ENCODE measurements at places on chromosomes 2 and 18. TPM values are rescaled to one million over a fixed set of nuclear protein-coding genes. Genes with fewer than 3 reads are reported as not detected.
A peak's percentile ranks its signal among the peaks of the same experiment; 100 is the strongest.

GRCh38 chr2:99818842-99819241 lies 323.5 kb downstream of the AFF3 start:
- DNase-seq, result no peak

- DNase-seq, result no peak
Observed at GRCh38 chr2:219844401-219845091, 217.1 kb downstream of the SLC4A3 start.

DNA sequence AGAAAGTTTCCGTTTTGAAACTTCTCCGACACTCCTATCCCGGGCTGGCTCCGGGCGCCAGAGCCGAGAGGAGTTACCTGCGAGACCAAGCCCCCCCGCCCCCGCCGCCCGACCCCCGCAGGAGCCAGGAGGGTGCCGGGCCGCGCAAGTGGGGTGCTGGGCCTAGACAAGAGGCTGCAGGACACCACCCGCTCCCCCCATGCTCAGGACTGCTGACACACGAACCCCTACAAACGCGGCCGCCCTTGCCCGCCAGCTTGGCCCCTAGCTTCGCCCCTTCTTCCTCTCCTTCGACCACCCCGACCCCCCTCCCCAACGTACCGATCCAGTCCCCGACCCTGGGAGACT lies 497 bp downstream of the PLA2R1 start:
- DNase-seq, result no peak

DNA sequence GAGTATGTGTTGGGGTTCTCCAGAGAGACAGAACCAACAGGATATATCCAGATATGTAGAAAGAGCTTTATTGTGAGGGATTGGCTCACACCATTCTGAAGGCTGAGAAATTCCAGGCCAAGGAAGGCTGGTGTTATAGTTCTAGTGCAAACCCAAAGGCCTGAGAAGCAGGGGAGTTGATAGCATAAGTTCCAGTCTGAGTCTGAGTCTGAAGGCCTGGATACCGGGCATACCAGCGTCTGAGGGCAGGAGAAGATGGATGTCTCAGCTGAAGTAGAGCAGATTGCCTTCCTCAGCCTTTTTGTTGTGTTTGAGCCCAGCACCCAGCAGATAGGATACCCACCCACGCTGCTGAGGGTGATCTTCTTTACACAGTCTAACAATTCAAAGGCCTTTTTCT lies 211.7 kb upstream of the RASGRP3 start:
- DNase-seq, result no peak

DNA sequence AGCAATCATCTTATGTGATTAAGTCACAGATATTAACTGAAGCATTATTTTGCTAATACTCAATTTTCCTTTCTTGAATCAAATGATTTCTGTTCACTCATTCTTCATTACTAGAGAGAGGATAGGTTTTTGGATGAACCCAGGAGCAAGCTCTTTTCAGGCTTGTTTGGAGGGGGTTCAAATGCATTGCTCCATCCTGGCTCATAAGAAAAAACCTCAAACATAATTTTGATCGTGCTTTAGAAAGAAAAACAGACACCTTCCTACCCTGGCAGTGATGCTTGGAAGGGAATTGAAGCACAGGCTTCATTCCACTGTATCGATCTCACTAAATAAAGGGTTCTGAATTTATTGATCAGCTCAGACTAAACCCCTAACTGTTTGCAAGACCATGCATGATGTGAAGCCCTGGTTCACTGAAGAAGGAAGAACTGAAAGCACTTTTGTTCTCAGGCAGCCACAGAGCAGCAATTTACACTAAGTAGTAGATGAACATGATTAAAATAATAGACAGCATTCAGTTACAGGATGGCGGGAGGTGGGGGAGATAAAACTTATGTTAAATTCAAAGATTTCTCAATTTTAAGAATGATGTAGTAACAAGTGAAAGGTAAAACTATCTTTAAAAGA lies 53.4 kb downstream of the CDH2 start:
- DNase-seq, result no peak

DNA sequence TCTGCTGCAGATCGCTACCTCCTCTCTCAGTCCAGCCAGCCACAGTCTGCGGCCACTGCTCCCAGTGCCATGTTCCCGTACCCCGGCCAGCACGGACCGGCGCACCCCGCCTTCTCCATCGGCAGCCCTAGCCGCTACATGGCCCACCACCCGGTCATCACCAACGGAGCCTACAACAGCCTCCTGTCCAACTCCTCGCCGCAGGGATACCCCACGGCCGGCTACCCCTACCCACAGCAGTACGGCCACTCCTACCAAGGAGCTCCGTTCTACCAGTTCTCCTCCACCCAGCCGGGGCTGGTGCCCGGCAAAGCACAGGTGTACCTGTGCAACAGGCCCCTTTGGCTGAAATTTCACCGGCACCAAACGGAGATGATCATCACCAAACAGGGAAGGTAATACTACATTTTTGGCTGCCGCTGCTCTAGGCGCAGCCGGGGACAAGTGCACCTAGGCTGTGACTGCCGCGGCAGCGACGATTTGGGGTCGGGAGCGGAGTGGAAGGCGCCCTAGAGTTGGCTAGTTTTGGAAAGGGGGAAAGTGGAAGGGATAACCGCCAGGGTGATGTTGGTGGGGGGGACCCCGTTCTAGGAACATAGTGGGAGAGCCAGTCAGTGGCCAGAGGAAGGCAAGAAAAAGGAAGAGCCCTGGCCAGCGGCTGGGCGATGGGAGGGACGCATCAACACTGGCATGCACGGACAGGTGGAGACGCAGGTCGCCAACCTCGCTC lies 776 bp downstream of the TBR1 start:
- DNase-seq, result no peak

- DNase-seq, result no peak
Observed at GRCh38 chr2:72864500-72864899, 22.7 kb upstream of the SPR start.

DNA sequence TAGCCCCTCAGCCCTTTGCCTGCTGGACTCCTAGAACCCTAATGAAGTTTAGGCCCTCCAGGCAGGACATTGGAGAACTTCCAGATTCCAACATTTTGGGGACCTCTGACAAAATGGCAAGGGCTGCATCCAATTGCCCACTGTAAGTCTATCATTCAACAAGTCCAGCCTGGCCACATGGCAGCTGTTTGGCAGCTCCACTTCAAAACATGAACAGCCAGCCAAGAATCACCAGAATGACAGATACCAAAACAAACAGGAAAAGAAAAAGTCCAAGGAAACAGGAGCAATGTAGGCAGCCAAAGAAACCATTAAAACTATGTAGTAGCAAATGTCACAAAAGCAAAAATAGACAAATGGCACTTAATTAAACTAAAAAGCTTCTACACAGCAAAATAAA lies 25.5 kb downstream of the SLC4A5 start:
- no peak for DNase-seq

- DNase-seq, result no peak
Observed at GRCh38 chr2:230267556-230267955, 42.0 kb downstream of the SP140 start.

DNA sequence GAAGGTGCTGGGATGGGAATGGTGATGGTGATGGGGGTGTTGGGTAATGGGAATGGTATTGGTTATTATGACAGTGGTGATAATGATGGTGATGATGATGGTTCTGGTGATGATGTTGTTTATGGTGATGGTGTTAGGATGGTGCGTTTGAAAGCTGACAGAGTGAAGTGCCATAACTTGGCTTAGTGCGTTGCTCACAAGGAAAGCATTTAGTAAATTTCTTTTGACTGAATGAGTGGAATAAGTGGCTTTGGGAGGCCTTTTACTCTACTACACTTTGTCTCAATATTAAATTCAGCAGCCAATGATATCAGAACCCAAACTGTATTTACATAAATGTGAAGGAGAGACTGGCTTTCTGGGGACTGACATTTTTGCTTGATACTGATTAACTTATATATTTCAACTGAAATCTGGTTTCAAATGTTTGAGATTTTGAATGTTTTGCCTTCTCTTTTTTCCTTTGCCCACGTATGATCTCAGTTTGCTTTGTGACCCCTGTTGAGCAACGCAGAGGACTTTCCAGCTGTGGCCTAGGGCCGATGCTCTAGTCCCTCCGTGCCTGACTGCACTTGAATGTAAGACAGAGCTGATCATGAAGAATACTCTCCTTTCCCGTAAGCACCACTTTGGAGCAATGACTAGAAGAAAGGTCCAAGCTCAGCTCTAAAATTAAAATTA lies 128.5 kb upstream of the SH3BP4 start:
- peak; percentile 34 for DNase-seq

GRCh38 chr2:74507926-74508520 lies 528 bp upstream of the PCGF1 start:
- DNase-seq, result no peak

DNA sequence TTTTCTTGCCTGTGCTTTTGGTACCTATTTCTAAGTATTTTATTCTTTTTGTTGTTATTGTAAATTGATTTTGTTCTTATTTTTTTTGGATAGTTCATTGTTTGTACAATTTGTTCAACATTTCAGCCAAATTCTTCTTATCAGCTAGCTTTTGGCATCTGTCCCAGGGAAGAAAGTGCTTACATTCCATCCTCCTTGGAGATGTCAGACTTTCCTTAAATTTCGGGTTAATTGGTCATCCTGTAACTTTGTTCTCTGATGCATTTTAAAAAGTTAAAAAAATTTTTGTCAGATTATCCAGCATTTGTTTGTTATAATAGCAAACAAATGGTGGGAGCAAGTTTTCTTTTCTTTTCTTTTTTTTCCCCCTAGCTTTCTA lies 60.3 kb downstream of the PTH2R start:
- DNase-seq, result no peak

GRCh38 chr2:233801357-233802131 lies 23.4 kb downstream of the MROH2A start:
- DNase-seq, result no peak

DNA sequence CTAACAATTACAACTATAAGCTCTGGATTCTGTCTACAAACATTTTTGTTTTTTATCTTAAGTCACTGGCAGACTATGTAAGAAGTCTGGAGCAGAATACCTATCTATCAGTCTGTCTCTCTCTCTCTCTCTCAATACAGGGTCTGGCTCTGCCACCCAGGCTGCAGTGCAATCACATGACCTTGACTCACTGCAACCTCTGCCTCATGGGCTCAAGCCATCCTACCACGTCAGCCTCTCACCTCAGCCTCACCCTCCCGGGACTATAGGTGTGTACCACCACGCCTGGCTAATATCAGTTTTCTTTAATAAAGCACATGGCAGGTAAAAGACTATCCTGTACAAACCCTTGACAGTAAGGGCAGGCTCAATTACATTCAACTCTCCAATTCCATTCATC lies 96.9 kb downstream of the OSBPL1A start:
- DNase-seq, result no peak

DNA sequence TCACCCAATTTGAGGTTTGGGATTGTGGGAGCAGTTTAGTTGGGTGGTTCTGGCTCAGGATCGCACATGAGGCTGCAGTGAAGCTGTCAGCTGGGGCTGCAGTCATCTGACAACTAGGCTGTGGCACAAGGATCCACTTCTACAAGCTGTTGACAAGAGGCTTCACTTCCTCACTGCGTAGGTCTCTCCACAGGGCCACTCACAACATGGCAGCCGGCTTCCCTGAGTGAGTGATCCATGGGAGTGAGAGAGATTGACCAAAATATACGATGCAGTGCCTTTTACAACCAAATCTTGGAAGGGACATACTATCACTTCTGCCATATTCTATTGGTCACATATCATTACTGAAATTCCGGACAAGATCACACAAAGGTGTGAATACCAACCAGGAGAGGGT lies 187.5 kb downstream of the DLGAP1 start:
- no peak for DNase-seq

DNA sequence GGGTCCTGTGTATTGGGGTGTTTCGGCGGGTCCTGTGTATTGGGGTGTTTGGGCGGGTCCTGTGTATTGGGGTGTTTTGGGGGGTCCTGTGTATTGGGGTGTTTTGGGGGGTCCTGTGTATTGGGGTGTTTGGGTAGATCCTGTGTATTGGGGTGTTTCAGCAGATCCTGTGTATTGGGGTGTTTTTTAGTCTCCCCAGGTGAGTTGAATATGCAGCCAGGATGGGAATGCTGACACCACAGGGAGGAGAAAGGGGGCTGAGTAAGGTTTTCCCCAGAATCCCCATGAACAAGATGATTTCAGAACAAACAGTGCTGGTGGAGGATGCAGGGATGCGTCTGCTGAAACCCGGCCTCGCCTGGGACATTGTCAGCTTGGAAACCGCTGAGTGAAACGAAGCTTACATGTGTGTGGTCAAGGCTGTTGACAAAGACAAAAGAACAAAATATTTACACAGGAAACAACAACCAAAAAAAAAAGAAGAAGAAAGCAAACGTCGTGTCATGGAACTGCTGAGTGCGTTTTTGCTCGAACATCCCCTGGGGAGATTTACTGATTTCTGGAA lies 88.5 kb upstream of the ODC1 start:
- DNase-seq, result no peak

DNA sequence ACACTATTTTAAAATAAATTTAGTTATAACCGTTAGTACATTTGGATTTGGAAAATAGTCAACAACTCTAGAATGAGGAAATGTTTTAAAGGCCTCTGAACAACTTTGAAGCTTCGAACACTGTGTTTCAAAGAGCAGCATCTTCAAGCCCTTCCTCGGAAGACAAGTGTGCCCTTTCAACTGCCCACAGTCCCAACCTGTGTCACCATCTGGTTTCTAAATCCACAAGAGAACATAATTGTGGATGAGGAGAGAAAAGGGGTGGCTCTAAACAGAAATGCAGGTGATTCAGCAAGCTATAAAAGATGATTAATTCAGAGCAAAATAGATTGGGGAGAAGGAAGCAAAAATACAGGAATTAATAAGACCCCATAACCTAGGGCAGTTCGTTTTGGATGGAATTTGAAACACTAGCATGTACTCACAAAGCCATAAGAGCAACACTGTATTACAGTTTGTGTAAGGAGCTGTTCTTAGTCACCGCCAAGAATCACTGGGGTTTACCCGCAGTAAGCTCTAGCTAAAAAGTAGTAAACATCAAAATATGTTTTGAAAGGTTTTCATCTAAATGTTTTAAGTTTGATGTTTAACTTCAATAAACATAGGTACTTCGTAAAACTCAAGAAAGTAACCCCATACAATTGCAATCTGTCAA lies 160.7 kb downstream of the EIPR1 start:
- DNase-seq, result no peak

GRCh38 chr2:227395556-227395955 lies 7.8 kb upstream of the SCYGR1 start:
- DNase-seq, result no peak

- no peak for DNase-seq
Observed at GRCh38 chr2:205073433-205074020, 528.3 kb downstream of the PARD3B start.

The NCKAP1 gene
- polyA plus RNA-seq, result 109 TPM

The FBXO41 gene
- 3.2 TPM for polyA plus RNA-seq

The GREB1L gene
- 2.9 TPM for polyA plus RNA-seq

The BZW1 gene
- 283 TPM for polyA plus RNA-seq

The ACTG2 gene
- polyA plus RNA-seq, result 0.97 TPM

The ACKR3 gene
- 58.9 TPM for polyA plus RNA-seq

The THSD7B gene
- polyA plus RNA-seq, result 2.9 TPM

The ERICH2 gene
- polyA plus RNA-seq, result 1.5 TPM

The ZNF804A gene
- polyA plus RNA-seq, result 1.1 TPM

The EFHD1 gene
- polyA plus RNA-seq, result 78.2 TPM

The CCDC68 gene
- 7.9 TPM for polyA plus RNA-seq

The TGFA gene
- 18.3 TPM for polyA plus RNA-seq
